ENCODE measurements at places on chromosomes 4 and X.

DNA sequence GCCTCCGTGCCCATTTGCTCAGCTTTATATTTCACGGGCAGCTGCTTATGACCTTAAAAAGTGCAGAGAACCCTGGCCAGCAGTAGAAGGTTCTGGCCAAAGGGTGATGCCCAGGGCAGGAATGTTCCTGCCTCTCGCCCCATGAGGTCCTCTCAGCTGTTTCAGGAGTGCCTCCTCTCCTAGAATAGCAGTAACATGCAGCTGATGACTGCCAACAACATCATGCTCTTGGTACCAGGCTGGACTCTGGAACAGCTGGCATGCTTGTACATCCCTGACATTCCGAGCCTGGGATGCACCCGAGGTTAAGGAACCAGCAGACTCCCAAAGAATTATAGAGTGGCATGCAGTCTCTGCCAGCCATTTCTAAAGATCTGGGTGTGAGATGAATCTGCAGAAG, 11.7 kb upstream of the TENM3 start:
- no peak for DNase-seq

DNA sequence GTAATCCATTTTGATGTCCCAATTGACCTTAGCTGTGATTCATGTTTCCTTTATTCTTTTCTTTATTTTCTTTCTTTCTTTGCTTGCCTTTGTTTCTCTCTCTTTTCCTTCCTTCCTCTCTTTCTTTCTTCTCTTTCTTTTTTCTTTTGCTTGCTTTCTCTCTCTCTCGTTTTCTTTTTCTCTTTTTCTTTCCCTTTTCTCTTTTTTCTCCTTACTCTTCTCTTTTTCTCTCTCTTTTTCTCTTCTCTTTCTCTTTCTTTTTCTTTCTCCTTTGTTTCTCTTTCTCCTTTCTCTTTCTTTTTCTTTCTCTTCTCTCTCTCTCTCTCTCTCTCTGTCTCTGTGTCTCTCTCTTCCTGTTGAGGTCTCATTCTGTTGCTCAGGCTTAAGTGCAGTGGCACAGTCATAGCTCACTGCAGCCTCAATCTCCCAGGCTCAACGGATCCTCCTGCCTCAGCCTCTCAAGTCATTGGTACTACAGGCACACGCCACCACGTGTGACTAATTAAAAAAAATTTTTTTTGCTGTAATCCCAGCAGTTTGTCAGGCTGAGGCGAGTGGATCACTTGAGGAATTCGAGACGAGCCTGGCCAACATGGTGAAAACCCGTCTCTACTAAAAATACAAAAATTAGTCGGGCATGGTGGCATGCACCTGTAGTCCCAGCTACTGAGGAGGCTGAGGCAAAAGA, 8.0 kb upstream of the DHRSX start:
- DNase-seq: no peak

DNA sequence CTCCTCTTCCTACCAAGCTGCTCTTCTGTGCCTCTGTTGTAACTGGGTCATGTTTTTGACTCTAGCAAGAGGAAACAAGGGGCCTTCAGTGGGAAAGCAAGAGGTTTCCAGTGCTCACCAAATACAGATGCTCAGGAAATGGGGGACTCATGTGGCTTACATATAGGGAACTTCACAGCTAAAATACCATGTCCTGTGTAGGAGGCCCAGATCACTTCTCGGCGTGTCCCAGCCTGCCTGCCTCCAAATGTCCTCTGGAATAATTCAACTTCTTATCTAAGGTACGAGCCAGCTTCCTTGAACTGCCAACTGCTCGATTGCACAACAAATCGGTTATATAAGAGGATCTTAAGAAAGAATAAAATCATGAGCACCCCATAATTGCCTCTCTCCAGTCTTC, 161.3 kb downstream of the KIT start:
- no peak for DNase-seq

GRCh38 chr4:152258804-152259708, 276.8 kb downstream of the FBXW7 start:
- no peak for DNase-seq

DNA sequence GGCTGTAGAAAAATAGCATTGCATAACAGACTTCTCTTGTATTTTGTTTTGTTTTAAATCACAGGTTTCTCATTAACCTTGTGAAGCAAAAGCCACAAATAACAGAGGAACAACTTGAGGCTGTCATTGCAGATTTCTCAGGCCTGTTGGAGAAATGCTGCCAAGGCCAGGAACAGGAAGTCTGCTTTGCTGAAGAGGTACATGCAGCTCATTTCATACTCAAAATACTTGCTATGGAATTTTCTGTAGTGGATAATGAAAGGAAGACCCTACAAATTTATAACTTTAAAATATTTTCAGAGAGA, 17.6 kb downstream of the AFP start:
- no peak for DNase-seq

DNA sequence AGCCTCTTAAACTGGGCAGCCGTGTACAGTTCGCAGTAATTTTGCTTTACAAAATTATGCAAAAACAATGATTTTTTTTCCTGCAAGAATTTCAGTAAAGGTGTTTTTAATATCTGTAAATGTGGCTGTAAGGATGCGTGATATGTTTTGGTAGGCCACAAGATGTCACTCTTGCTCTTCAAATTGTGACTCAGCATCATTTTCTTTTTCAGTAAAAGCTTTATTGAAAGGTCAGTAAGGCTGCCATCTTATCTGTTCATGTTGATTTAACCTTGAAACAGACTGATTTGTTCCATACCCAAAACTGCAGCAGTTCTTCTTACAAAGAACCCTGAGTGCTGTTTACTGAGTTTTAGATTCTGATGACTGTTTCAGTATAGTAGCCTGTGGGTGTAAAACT, 39.9 kb downstream of the TXLNG start:
- DNase-seq: no peak

GRCh38 chr4:118987959-118988634, 99.4 kb downstream of the SYNPO2 start:
- no peak for DNase-seq

DNA sequence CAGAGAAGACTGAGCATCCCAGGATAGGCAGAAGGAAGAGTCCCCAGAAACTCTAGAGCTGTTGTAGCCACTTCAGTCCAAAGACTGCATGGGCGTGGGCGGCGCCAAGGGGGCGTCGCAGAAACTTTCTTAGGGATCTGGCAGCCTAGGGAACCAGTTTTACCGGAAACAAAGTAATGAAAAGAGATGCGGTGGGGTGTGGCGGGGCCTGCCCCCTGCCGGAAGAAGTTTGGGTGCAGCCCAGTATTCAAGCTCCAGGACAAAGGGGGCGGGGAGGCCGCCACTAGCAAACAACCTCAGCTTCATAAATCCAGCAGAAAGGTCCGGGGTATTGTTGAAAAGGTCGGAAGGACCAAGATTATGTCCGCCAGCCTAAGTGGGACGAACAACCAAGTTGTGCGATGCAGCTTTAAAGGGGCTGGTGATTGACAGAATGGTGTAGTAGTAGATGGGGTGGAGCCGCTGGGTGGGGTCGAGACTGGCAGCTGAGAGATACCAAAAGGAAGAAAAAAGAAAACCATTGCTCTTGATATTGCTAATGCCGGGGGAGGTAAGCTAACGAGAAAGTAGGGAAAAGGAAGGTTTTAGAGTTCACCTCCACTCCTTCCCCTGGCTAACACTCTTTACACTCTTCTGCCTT, 190.5 kb downstream of the RRAGB start:
- DNase-seq: no peak

- DNase-seq: no peak
These were observed 697 bp downstream of the CEP135 start for GRCh38 chr4:55949482-55949802.

GRCh38 chr4:78332976-78333375, 218.6 kb upstream of the ANXA3 start:
- DNase-seq: no peak

DNA sequence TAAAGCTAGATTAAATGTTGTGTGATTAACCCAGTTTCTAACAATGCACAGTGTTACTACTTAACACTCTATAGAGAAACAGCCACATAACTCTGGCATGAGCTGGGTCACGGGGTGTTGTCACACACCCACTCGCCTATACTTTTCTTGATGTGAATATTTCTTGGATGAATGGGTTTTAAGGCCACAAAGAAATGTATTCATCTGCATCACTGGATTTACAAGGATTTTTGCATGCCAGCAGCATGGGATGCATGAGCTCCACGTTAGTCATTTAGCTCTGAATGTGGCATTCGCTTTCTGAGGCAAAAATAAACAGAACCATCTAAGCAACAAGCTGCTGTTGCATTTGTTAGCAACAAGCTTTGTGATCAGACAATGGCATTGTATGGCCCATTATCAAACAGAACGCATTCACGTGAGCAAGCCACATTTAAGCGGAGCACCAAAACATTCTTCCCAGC, 89.7 kb downstream of the LRP2BP start:
- DNase-seq: no peak

DNA sequence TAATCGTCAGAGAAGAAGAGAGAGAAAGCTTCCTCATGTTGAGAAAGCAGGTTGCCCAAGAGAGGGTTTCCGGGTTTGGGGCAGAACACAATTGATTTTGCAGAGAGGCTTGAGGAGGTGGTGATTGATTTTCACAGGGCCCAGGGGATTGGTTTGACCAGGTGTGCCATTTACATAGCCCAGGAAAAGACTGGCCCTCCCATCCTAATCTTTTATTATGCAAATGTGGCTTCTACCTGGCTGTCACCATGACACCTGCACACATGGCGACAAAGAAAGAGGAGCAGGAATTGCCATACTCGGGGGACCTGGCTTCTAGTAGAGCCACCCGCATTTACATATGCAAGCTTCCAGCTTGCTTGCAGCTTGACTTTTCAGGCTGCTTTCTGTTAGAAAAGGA, 405.3 kb downstream of the PPP4R3C start:
- no peak for DNase-seq

DNA sequence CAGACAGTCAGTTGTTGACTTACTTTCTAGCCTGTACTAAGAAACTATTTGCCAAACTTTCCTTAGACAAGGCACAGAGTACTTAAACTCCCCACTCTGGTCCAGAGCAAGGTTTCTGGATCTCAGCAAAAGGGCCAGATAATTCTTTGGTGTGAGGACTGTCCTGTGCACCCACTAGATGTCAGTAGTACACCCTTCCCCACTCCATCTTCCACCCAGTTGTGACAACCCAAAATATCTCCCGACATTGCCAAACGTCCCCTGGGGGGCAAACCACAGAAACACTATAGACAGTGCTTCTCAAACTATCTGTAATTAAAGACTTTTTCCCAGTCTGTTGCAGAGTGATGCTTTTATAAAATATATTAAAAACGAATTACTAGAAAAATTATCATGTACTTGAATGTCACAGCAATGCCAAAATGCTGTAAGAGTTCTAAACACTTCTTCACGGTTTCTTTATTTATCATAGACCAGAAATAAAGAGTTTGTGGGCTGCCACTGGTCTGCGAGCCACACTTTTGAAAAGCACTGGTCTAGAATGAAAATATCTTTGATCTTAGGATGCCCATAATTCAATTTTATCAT, 203.5 kb downstream of the PRDM5 start:
- DNase-seq: no peak

- no peak for DNase-seq
These were observed at the start of gene UGT8 for GRCh38 chr4:114598191-114599121. Gene UGT8, plus strand, starts transcription at chr4:114598807. Its CDS starts 24,074 bp downstream, at chr4:114622881.

- no peak for DNase-seq
These were observed 80.7 kb downstream of the EVC start for GRCh38 chr4:5791654-5792053.

DNA sequence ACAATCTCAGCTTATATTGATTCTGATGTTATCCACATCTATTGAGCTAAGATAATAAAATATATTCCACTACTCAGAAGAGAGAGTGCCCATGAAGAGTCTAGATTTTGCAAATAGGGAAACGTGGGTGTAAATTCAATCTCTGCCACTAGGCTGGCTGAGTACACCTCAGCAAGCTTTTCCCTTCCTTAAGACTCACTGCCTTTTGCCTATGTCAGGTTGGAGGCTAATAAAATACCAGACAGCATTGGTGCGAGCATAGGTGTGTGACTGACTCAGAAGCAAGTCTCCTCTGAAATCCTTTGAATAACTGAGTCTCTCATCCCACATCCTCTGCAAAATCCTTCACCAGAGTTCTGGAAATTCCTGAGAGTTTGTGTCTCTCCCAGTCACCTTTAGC, 405.4 kb upstream of the CPEB2 start:
- DNase-seq: no peak

DNA sequence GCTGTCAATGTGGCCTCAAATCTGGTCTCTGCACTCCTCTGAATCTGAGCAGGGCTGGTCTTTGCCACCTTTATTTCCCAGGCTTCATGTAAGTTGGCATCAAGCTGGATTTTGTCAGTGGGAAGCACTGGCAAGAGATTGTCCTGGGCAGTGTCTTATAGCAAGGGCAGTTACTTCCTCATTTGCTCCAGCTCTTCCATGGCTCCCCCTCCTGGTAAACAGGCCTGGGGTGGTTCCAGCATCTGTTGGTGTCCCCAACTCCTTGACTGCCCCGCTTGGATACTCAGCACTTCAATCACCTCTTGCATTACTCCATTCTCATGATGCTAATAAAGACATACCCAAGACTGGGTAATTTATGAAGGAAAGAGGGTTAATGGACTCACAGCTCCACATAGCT, 15.0 kb upstream of the REST start:
- DNase-seq: no peak

DNA sequence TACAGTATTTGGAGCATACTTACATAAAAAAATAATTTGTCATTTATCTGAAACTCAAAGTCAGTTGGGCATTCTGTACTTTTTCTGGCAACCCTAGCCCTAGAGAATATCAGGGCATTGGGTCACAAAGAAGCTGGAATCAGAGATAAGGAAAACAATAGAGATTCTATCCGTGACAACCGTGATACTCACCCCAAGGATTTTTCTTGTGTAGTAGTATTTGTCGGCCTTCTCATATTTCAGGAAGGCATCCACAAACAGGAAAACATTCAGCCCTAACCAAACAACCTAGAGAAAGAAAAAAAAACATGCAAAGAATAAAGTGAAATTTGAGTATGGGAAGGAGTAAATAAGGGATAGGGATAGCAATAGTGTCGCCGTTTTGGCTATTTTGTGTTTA, 3.6 kb downstream of the NOX1 start:
- DNase-seq: no peak

DNA sequence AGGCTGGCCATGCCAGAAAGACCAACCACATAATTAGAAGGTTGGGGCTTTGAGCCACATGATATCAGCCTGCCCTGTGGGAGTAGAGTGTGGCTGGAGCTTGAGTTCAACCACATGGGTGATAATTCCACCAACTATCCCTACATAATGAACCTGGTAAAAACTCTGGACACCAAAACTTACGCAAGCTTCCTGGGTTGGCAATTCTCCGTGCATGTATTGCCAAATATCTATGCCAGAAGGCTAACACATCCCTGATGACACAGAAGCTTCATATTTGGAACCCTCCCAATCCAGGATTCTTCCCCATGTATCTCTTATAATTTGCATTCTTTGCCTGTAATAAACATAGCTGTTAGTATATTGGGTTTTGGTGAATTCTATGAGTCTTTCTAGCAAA, 68.2 kb downstream of the FUNDC1 start:
- no peak for DNase-seq

DNA sequence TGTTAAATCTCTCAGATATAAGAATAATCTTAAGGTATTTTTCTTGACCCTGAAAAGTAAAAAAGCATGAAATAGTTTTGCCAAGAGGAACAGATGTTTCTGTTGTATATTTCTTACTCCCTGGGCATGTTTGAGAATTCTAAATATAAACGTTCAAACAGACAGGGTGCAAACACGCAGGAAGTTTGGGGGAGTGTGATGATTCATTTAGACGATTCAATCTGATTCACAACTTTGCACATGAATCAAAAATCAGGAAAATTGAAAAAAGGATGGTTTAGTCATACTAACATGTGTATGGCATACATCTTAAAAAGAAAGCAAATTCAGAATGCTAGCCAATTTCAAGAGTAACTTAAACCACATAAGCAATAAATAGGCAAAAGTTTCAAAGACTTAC, 340.3 kb upstream of the GRID2 start:
- no peak for DNase-seq

GRCh38 chr4:169485086-169485485, 127.3 kb downstream of the NEK1 start:
- DNase-seq: no peak
